ENCODE measurements at places on chromosomes 13 and 19.
A peak's percentile ranks its signal among the peaks of the same experiment; 100 is the strongest.

GRCh38 chr19:10960314-10961072, at the start of gene SMARCA4:
Gene SMARCA4, plus strand, starts transcription at chr19:10961030. Its CDS starts 23,122 bp downstream, at chr19:10984152.
- DNase-seq = peak; percentile 99

GRCh38 chr13:21348488-21349120, 110.5 kb downstream of the ZDHHC20 start:
- no peak for DNase-seq

- DNase-seq = no peak
Measured at GRCh38 chr13:93360021-93360420, 133.4 kb downstream of the GPC6 start.

DNA sequence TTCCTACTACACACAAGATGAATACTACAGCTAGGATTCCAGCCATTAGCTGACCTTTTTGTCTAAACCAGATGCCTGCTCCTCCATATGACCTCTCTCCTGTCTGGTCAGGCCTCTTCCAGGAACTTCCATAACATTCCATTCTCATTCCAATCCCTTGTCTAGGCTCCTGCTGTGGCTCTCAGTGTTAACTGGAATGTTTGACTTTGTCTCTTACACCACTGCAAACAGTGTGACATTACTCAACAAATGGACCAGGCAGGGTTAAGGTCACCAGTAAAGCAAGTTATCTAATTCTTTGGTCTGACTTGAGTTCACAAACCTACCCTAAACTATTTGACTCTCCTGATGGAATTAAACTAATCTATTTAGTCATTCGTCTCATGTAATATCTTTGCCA, 2.1 kb upstream of the GPC6 start:
- DNase-seq = no peak

DNA sequence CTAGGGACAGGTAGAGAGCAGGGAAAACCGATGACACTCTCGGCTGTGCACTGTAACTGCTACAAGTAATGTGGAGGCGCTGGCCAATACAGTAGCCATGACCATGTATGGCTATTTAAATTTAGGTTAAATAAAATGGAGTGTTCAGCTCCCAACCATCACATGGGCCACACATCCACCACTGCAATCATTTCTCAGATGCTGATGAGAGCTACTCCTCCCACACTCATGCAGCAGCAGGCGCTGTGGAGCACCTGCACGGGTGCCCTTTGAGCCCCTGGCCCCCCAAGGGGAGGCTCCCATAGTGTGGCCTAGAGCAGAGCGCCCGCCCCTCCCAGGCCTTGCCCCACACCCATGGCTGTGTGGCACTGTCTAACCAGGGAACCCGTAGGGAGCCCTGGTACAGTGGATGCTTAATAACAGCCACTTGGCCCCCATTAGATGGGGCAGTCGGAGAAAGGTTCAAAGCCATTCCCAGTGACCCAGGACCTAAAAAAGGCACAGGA, 6.0 kb downstream of the ACP4 start:
- peak; percentile 74 for DNase-seq

- no peak for DNase-seq
Measured at GRCh38 chr19:3673506-3674439, 26.5 kb downstream of the PIP5K1C start.

DNA sequence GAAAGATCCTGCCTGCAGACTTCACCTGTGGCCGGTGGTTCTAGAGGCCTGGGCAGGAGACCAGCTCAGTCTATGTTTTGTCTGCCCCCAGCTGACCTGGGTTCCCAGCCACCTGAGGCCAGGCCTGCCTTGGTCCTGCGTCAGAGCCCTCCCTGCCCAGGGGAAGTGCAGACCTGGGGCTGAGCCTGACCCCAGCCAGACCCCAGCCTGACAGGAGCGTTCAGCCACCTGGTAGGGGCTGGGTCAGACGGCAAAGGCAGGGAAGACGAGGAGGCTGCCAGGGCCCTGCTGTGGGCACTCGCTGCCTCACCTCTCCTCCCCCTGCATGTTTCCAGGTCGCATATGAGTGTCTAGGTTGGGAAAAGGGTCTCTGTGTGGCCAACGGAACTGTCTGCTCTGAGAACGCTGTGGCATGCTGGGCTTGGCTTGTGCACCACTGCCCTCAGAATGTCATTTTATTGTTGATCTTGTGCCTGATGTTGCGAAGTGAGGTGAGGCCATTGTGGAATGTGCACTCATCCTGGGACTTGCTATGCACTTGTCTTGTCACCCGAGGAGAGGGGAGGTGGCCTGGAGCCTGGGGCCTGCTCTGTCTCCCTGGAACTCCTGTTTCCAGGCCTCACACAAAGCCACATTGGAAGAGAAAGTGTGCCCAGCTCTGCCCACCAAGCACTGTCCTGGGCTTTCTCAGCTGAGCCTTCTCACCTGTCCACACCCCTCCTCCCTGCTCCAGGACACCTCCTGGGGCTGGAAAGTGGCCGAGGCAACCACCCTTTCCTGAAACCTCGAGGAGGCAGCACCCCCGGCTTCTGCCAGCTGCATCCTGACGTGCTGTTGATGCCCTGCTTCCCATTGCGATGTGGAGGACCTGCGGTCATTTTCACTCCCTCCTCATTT, 15.2 kb upstream of the MCF2L start:
- no peak for DNase-seq

DNA sequence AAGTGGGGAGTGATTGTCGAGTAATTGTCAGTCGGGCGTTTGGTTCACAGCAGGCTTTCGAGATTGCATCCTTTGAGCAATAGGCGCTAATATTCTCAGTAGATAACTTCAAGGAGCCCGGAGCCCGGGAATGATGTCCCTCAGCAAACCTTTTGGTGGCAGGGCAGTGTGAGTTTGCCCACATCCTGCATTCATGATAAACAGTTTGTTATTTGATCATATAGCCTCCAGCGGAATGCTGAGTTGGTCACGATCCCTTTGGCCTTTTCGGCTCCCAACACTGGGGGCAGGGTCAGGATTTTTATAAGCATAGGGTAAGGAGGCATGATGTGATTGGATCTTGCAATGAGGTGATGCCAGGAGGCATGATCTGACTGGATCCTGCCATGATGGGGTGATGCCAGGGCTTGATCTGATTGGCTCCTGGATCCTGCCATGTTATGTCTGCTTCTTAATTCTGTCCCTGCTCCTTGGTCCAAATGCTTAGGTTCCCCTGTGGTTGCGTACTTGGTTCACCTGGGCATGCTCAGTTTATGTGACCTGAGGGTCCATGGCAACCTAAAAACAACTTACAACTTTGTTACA, 38.2 kb upstream of the IGSF23 start:
- no peak for DNase-seq

GRCh38 chr19:48644839-48645619, 958 bp downstream of the CA11 start:
- DNase-seq = peak; percentile 84

DNA sequence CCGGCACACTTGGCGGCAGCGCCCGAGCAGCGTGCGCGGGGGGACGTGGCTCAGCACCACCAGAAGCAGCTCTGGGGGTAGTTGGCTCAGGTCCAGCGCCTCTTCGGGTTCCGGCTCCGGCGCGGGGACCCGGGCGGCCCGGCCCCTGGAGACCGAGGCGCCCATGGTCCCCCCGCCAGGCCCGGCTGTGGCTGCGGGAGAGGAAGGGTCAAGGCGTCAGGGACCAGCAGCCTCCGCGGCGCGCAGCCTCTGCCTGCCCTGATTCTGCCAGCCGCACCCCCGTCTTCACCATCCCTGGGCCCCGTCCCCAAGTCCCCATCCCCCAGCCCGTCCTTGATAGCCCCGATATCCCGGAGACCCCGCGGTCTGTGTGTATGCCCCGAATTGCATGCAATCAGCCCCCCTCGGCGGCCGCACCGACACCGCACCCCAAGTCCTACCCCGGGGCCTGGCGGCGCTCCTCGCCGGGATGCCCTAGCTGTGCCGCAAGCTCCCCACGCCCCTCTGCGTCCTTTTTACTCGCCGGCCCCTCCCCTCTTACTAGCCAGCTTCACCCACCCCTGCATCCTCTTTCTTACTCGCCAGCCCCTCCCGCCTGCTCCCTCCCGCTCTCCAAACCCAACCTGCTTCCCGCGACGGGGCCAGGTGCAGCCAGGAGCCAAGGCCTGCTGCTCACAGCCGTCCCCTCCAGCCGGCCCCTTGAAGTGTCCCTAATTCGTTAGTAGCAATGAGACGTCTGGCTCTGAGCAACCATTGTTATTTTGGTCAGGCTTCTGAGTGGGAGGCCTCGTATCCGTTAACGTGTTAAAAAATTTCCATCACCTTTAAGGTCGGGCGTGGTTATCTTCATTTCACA, at the start of gene FBXO27:
Gene FBXO27 (minus strand): TSS at position 487 of the 856 bp plus-strand sequence. CDS start 322 bp downstream, at position 165.
- no peak for DNase-seq

- no peak for DNase-seq
Measured at GRCh38 chr19:7421941-7422744, 66.7 kb downstream of the PEX11G start.

- peak; percentile 59 for DNase-seq
Measured at GRCh38 chr13:75870397-75870903, 234.3 kb downstream of the LMO7 start.

DNA sequence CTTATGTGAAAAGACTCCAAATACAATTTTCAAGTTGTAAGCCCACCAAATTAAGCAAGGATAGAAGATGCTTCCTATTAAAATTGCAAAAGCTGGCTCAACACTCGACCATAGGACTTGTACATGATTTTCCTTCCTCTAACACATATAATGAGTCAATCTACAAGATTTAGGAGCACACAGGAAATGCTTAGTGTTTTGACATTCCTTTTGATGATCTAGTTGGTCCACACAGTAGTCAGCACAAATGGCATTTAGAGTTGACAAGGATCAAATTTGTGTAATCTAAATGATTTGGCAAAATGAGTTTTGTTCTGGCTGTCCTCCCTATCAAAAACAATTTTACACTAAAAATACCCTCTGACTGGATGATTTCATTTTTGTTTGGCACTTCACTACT, 340.2 kb downstream of the DIAPH3 start:
- DNase-seq = no peak

- no peak for DNase-seq
Measured at GRCh38 chr19:35565016-35565856, 1.8 kb upstream of the ATP4A start.

GRCh38 chr13:109869312-109870237, 83.2 kb upstream of the IRS2 start:
- DNase-seq = peak; percentile 59

DNA sequence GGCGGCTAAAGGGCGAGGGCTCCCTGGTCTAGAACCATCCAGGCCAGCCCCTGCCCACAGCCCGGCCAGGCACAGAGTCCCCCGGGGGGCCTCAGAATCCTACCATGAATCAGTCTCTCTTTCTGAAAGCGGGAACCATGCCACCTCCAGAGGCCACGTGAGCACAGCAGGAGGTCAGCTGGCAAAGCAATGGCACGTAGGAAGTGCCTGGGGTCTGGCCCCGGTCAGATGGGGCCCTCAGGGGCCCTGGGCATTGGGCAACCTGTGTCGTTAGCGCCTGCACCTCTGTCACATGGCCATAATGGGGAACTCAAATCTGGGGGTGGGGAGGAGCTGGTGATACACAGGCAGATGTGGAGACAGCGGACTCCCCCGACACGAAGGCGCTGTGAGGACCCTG, 8.8 kb downstream of the MFSD12 start:
- no peak for DNase-seq

GRCh38 chr13:52954838-52955237, 73.8 kb upstream of the OLFM4 start:
- no peak for DNase-seq

GRCh38 chr19:33488826-33489225, 32.8 kb downstream of the PEPD start:
- DNase-seq = no peak

- DNase-seq = no peak
Measured at GRCh38 chr13:40895227-40896184, 106.1 kb downstream of the SLC25A15 start.

GRCh38 chr13:35978607-35979316, 152.4 kb downstream of the DCLK1 start:
- DNase-seq = peak; percentile 51

DNA sequence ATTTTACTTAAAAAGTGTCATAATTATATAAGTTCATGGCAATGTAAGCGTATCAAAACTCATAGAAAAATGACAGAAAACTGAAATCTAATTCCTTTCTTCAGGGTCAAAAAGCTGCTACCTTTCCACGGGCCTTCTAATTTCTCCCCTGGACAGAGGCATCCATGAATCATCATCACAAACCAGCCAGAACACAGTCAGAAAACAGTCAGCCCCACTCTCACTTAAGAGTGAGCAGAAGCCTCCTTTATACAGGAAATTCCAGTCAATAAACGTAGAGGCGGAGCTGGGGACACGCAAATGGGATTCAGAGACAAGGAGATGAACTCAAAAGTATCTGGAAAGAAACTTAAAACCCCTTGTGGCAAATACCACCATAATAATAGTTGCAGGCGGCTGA, 54.2 kb upstream of the ABCC4 start:
- DNase-seq = no peak

- peak; percentile 76 for DNase-seq
Measured at GRCh38 chr13:32587011-32587810, 959 bp downstream of the PDS5B start.

GRCh38 chr19:30513082-30513411, 140.9 kb downstream of the ZNF536 start:
- DNase-seq = no peak

- no peak for DNase-seq
Measured at GRCh38 chr13:43077906-43078305, 54.5 kb downstream of the DNAJC15 start.

DNA sequence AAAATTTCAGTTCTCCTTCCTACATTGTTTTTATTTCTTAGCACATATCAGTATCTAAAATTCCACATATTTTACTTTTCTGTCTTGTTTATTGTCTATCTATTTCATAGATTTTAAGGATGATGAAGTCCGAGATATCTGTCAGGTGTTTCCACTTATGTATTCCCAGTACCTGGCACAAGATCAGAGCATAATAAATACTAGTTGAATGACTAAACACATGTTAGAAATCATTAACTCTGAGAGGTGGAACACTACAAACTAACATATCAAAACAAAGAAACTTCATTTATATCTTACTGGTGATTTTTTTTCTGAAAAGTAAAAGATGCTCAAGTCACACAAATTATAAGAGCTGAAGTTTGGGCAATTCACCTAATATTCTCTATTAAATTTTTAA, 1208.3 kb downstream of the PCDH9 start:
- no peak for DNase-seq

DNA sequence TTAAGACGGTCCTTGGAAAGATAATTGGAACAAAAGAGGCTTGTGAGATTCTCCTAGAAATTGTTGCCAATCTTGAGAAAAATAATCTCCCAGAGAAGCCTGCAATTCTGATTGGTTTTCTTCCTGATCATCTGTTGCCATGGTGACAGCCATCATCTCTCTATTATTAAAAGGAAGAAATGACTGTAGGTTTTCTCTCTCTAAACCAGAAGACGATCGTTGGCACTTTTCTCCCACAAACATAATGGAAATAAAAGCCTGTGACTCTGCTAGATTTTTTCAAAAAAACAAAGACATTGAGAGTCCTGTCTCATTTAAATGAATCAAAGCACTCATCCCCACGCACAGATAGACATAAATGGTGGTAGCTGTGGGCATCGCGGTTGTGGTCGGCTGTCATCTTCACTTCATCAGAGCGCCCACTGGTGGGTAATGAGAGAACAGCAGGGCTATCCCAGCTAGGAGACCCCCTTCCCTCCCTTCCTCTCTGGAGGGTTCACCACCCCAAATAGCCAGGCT, 21.7 kb upstream of the CALM3 start:
- DNase-seq = peak; percentile 76

Measured in activated CD8-positive, alpha-beta memory T cell treated with anti-CD3 and anti-CD28 coated beads, Interleukin-2, amount 50 U/mL, for 48 hours (primary cell).